ENCODE measurements at places on chromosomes 7 and 10.

- no peak for DNase-seq
These were observed 54.5 kb downstream of the LRRTM3 start for GRCh38 chr10:66980246-66980815.

GRCh38 chr7:135793841-135794240 is 45.2 kb upstream of the FAM180A start:
- no peak for DNase-seq

DNA sequence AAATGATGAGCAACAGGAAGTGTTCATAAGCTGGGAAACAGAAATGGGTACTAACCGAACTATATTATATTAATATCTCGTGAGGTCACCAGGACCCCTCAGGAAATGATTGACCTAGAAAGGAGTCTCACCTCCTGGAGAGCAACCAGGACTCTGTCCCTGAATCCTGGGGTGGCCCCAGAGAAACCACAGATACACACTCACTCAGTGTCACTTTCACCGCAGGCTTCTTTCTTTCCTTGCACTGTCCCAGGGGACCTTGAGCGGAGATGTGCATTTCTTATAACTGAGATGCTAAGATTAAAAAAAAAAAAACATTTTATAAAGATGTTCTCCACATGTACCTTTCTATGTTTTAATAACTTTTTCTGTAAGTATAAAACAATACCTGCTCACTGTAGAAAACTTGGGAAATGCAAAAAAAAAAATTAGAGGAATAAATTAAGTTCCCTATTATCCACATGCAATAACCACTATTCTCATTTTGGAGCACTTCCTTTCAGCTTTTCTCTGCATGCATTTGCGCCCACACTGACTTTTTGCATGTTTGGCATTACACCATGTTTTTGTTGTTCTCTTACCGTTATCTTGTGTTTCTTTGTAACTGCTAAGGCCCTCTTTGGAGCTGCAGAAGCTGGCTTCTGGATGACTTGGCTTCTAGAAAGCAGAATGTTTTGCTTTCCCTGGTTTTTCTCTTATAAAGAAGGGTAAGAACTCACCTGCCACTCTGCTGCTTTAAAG is 15.0 kb downstream of the NOD1 start:
- peak; percentile 26 for DNase-seq

- DNase-seq, result no peak
These were observed 1438.7 kb downstream of the REEP3 start for GRCh38 chr10:64959883-64960282.

- no peak for DNase-seq
These were observed 226.3 kb upstream of the ZNF32 start for GRCh38 chr10:43874984-43875383.
